ENCODE measurements at places on chromosomes 4 and X.

DNA sequence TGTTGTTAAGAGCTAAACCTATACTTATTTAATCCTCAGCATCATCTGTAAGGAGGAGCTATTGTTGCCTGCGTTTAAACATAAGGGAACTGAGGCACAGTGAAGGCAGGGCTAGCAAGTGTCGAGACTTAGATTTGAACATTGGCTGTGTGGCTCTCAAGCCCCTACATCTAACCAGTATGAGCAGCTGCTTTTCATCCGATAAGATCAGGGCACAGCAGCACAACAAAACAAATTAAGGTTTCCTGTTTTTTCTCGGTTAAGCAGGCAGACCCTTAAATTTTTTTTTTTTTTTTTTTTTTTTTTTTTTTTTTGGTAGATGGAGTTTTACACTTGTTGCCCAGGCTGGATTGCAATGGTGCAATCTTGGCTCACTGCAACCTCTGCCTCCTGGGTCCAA, 35.6 kb downstream of the RAB40A start:
- no peak for DNase-seq

DNA sequence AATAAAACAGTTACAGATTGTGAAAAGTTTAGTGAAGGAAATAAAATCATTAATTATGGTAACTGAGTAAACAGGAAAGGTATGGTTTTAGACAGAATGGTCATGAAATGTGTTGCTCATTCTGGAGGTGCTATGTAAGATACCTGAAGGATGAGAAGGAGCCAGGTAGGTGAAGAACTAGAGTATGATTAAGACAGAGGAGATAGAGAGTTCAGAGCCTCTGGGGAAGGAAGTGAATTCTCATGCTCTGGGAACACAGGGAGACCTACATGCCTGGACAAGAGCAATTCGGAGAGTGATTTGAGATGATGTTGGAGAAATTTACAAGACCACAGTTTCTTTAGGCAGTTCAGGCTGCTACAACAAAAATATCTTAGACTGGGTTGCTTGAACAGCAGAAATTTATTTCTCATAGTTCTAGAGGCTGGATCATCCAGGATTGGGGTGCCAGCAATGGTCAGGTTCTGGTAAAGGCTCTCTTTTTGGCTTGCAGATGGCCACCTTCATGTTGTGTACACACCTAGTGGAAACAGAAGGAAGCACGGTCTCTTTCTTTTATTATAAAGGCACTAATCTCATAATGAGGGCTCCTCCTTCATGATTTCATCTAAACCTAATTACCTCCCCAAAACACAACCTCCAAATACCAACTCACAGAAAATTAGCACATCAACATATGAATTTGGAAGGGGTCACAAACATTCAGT, 1416.1 kb downstream of the PCDH7 start:
- DNase-seq: no peak

GRCh38 chr4:111991797-111992196, 153.5 kb upstream of the FAM241A start:
- DNase-seq: no peak

DNA sequence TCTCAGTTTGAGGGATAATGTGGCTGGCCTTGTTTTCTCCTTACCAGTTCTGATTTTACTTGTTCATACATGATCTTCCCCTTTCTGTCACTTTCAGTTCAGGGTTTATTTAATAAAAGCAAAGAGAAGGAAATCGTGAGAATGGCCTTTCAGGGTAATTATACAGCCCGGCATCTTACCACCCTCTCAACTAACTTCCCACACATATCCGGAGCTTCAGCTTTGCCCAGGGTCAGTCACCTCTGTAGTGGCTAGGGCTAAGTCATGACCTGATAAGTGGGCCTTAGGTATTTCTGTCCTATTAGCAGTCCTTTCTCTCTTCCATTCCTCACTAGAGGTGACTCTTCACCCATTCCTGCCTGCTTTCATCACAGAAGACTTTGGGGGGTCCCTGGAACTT, 15.8 kb downstream of the TRPC5 start:
- DNase-seq: no peak

DNA sequence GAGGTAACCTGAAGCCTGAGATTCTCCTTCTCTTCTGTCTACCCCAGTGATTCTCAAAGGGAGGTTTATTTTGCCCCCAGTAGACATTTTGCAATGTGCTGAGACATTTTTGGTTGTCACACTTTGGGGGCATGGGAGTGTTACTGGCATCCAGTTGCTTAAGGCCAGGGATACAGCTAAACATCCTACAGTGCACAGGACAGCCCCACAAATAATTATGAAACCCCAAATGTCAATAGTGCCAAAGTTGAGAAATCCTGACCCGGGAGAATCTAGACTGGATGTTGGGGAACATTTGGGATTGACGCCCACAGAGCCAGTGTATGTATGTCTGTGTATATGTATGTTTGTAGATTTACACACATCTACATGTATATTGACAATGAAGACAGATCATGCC, 13.2 kb downstream of the MID1 start:
- no peak for DNase-seq

DNA sequence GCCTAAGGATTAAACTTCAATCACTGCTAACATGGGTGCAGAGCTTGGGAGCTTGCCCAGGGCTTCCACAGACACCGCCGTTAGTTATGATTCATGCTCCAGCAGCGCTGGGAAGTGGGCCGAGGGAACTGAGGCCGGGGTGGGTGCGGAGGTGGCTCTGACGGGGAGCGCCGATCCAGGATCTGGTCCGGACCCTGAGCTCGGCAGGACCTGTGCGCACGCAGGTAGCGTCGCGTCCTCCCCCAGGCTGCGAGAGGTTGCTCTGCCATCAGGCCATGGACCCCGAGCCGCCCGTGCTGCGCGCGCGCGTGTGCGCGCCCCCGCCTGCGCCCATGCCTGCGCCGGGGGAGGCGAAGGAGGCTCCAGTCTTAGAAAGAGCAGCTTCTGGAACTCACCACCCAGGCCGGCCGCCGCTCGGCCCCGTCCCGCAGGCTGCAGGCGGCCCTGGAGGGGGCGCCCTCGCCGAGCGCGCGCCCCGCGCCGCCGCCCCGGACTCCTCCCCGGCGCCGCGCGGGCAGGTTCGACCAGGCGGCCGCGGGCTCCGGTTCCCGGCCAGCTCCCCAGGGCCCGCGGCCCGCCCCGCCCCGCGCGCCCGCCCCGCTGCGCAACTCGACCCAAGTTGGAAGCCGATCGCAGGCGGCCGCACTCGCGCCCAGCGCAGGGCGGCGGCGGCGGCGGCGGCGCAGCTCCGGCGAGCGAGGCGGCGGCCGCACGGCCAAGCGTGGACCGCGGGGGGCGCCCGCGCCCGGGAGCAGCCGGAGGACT, 732 bp upstream of the ADRA2C start:
- no peak for DNase-seq

All from MM.1S (cell line).